ENCODE measurements at places on chromosomes 11 and 22.

DNA sequence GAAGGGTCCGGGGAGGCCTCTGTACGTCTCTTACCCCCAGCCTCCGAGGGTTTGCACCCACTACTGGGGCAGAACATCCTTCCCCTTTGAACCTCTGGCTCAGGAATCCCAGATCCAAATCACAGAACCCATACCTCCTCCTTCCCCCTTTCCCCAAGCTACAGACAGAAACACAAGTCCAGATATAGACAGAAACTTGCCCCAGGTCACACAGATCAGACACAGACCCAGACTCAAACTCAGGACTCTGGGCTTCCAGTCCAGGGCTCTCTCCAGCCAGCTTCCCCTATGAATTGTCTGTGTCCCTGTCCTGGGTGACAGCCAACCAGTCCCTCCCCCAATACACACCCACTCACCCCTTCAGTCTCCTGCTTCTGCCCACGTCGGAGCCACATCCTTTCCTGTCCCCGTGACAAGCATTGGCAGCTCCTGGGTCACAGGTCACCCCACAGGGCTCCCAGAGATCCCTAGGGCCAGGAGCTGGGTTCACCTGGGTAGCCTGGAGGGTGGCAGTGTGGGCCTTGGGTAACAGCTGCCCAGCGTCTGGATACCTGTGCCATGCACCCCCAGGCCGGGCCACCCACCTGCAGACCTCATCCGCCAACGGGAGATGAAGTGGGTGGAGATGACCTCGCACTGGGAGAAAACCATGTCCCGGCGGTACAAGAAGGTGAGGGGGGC, 772 bp downstream of the TBC1D10C start:
- no peak for DNase-seq

DNA sequence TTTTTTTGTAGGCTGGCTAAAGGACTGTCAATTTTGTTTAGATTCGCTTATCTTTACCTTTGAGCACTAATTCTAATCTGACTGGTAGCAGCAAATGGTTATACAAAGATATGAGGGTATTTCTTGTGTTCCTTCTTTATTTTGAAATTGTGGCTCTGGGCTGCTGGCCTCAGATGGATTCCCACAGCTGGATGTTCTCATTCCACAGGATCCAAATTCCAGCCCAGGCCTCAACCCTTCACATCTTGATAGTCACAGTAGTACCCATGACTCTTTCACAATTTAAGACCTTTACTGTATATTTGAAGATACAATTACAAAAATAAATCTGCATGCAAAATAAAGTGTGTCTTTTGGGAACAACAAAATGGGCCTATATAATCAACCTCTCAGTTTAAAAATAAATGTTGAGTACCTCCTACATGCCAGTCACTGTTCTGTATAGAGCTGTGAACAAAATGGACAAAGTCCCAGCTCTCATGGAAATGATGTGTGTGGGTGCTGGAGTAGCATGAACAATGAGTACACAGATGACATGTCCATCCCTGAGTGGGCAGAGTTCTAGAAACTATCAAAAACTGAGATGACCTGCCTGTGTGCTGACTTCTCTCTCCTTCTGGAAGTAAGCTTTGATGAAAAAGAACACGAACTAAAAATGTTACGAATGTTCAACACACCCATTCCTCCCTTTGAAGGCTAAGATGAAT, 51.7 kb upstream of the FBXO3 start:
- DNase-seq = no peak

- DNase-seq = no peak
Measured at GRCh38 chr22:28146401-28147314, 227.6 kb upstream of the PITPNB start.

DNA sequence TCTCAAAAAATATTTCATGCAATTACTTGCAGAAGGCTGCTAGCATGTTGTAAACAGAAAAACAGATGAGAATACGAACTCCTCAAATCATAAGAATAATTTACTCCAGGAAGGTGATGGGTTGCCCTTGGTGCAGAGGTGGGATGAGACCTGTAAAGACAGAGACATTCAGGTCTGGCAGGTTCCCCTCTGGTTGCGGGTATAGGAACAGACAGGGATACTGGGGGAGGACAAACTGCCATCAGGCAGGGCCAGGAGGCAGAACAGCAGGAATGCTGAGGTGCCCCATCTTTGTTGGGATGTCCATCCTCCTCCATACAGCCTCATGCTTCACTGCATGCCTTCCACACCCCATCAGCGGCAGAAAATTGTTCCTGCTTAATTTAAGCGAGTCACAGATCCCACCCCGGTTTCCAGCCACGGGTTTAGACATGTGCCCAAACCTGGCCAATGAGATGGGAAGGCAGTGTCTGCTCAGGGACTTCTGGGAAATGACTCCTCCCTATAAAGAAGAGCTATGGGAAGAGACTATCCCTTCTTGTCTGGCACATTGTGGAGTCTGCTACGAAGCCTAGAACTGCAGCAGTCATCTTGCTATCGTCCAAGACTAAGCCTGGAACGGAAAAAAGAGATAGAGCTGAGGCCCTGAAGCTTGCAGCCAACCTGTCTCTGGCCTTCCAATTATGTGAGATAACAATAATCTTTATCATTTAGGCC, 23.1 kb upstream of the IRAG1 start:
- no peak for DNase-seq

DNA sequence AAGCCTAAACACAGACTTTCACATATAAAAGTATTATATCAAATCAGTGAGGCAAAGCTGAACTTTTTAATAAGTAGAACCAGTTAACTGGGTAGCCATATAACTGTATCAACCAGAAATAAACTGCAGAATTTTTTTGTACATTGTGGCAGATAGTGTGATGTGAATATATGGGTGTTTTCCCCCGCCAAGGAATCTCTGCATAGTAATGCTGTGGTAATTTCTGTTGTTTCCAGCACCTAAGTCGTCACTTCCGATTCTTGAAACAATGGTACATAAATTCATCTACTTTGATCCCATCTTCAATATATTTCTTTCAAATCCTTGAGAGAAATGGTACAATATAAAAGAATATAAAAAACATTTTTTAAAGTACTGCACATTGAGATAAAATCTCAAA, 39.6 kb downstream of the NARS2 start:
- DNase-seq = no peak
